Stimulated activated CD8-positive, alpha-beta memory T cell treated with anti-CD3 and anti-CD28 coated beads, Interleukin-2, amount 100 ng/mL, for 1 hour (primary cell): ENCODE measurements at places on chromosomes 16 and 17.

DNA sequence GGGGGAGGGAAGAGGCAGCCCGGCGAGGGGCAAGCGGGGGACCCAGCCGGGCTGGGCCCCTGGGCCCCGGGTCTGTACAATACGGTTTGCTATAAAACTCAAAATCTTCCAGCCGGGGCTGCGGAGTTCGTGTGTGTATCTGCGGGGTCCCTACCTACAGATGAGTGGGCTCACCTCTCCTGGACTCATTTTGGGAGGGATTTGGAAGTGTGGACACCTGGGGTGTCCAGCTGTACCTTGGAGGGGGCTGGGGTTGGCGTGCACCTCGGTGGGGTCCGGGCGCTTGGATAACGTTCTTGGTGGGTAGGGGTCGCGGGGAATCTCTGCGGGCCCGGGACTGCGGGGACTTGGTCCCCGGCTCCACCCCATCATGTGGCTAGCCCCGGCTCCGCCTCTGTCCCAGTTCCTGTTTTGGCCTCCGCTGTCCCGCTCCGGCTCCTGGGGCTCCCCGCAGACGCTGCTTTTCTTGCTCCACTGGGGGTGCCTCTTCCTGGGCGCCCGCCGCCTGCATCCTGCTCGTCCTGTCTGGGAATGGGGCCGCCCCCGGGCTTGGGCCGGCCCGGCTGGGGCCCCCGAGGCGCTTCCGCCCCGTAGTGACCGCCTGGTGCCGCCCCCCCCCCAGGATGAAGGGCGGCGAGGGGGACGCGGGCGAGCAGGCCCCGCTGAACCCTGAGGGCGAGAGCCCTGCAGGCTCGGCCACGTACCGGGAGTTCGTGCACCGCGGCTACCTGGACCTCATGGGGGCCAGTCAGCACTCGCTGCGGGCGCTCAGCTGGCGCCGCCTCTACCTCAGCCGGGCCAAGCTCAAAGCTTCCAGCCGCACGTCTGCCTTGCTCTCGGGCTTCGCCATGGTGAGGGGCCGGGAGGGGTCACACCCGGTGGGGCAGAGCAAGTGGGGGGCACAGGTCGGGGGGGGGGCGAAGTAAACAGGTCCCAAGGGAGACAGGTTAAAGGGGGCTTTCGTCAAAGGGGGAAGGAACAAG lies at the start of gene ORAI3:
ORAI3 (plus strand) TSS at position 402 of the 983 bp plus-strand sequence; CDS start at position 624, 222 bp downstream.
- no peak for DNase-seq

GRCh38 chr16:50160495-50161164 lies 7.5 kb downstream of the TENT4B start:
- no peak for DNase-seq

DNA sequence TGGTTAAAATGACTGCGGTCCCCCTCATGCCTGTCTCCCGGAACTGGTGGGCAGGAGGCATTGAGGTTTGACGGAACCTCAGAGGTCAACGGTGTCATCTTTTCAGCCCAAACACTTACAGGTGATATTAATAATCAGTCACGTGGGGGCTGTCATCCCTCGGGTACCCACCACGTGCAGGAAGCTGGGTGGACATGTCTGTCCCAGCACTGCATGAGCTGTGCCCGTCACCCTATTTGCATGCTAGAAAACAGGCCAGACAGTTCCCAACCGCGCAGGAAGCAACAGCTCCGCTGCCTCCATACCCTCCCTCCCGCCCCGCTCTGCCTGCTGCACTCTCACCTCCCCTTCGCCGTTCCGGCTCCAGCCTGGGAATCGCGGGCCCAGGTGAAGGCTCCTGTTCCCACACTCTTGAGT lies 1.4 kb downstream of the SYNGR3 start:
- no peak for DNase-seq

GRCh38 chr16:89705006-89705405 lies 3.5 kb upstream of the SPATA2L start:
- no peak for DNase-seq
